Chondrocyte (in vitro differentiated cells): ENCODE measurements at places on chromosomes 16 and 17. TPM values are rescaled to one million over a fixed set of nuclear protein-coding genes. Genes with fewer than 3 reads are reported as not detected.

GRCh38 chr17:43327834-43328420 is 70.9 kb upstream of the ARL4D start:
- H3K27me3 ChIP-seq = no peaks in the 10 kb centered on the region
- no peaks in the 10 kb centered on the region for H3K36me3 ChIP-seq
- DNase-seq = no peak
- H3K27ac ChIP-seq = no peak overlapping the region

GRCh38 chr16:70746040-70746707 is 54.8 kb downstream of the VAC14 start:
- H3K27me3 ChIP-seq = no peaks in the 10 kb centered on the region
- no peak for DNase-seq
- peaks cover 63% of the 10 kb centered on the region for H3K4me1 ChIP-seq
- peaks cover 10% of the 10 kb centered on the region for H3K36me3 ChIP-seq
- H3K4me3 ChIP-seq = no peak overlapping the region
- peak overlapping the region; percentile 96 for H3K27ac ChIP-seq

DNA sequence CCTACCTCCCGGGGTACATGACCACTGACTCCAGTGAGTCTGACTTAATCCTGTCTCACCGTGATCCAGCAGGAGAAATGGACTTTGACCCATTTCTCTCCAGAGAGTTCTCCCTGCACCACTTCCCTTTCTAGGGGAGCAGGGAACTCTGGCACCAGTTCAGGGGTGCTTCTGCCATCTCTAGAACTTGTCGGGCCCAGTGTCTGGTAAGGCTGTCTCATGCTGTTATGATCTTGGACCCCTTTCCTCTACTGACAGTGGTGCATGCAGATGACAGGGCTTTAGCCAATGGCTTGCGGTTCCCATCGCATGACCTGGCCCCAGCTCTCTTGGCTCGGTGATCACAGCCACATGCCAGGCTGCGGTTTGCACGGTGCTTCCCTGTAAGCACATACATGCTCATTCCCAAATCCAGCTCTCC is 62.0 kb downstream of the SLC39A11 start:
- H3K27ac ChIP-seq = no peak overlapping the region
- no peak for DNase-seq
- no peak overlapping the region for H3K4me3 ChIP-seq
- no peaks in the 10 kb centered on the region for H3K27me3 ChIP-seq
- H3K4me1 ChIP-seq = peaks cover 24% of the 10 kb centered on the region

DNA sequence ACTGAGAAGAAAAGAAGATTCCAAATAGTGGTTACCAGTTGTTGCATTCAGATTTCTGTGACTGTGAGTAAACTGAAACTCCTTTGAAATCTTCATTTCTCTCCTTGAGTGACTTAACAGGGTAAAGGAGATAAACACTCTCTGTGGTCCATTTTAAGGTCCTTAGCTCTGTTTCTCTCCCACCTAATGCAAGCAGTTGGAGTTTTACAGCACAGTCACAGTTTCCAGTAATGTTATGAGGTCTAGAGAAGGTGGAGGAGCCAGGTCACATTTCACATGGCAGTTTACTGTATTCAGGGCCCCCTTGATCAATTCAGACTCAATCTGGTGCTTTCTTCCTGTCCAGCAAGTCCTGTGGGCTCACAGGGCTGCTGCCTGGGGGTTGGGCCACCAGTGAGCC is 32.2 kb upstream of the SLC12A3 start:
- peaks cover 76% of the 10 kb centered on the region for H3K4me1 ChIP-seq
- no peak for DNase-seq
- no peak overlapping the region for H3K27ac ChIP-seq
- no peaks in the 10 kb centered on the region for H3K27me3 ChIP-seq

DNA sequence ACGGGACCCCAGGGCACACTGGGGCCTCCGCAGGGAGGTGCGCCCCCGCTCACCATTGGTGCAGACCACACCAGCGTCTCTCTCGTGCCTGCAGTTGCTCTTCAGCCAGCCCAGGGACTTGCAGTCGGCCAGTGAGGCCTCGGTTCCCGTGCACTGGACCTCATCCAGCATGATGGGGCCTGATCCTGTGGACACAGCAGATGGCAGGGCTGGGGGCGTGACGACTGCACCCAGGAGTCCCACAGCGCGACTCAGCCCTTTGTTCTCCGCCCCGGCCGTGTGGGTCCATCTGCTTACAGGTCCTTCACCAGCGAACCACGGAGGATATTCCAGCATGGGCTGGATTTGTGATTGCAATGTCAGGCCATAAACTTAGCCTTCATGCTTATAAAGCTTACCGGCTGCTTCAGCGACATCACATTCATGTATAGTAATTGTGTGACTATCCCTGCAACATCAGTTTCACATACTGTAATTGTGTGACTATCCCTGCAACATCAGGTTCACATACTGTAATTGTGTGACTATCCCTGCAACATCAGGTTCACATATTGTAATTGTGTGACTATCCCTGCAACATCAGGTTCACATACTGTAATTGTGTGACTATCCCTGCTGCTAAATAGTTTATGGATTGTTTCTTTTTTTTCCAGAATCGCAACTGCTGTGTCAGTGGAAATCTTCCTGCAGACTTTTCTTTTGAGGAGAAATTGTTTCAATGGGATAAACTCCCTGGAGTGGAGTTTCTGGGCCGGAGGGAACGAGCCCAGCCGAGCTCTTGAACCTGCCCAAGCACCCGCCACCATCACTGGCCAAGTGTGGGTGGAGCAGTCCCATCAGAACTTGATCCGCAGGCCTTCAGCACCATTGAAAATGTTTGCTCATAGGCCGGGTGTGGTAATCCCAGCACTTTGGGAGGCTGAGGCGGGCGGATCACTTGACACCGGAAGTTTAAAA is 4.8 kb downstream of the LGALS3BP start:
- peak overlapping the region; percentile 97 for H3K27ac ChIP-seq
- no peak for DNase-seq
- H3K4me3 ChIP-seq = peak overlapping the region; percentile 52
- peaks cover 46% of the 10 kb centered on the region for H3K4me1 ChIP-seq
- H3K36me3 ChIP-seq = no peaks in the 10 kb centered on the region
- H3K27me3 ChIP-seq = no peaks in the 10 kb centered on the region

DNA sequence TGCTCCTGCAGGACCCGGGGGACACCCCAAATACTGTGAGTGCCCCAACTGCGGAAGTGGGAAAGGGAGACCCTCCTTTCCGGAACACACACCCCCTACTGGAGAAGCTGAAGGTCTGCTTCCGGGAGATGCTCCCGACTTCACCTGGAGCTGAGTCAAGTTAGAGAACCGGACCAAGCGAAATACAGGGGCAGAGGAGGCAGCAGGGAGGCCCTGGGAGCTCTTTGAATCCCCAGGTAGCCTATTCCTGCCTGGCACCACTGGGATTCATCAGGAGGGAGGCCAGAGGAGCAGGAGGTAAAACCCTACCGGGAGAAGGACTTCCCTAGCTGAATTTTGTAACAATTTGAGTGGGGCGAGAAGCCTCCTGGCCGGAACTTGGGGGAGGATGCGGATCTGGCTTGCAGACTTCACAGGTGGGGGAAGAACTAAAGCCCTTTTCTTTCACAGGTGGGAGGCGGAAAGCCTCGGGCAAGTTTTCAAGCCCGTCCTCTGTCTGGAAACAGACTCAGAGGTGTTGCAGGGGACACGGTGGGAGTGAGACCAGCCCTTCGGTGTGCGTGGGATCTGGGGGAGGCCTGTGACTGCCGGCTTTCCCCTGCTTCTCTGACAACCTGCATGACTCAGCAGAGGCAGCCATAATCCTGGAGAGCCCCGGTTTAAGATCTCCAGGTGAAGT is 22.4 kb upstream of the TEKT1 start:
- H3K4me1 ChIP-seq = no peaks in the 10 kb centered on the region
- no peaks in the 10 kb centered on the region for H3K36me3 ChIP-seq
- H3K27me3 ChIP-seq = peaks cover 43% of the 10 kb centered on the region
- DNase-seq = no peak

- H3K36me3 ChIP-seq = no peaks in the 10 kb centered on the region
- no peak overlapping the region for H3K4me3 ChIP-seq
- H3K27me3 ChIP-seq = no peaks in the 10 kb centered on the region
- H3K27ac ChIP-seq = peak overlapping the region; percentile 66
- DNase-seq = no peak
- peaks cover 9% of the 10 kb centered on the region for H3K4me1 ChIP-seq
Measured at GRCh38 chr16:82990155-82990554, 363.4 kb downstream of the CDH13 start.

- no peaks in the 10 kb centered on the region for H3K27me3 ChIP-seq
- peaks cover 22% of the 10 kb centered on the region for H3K4me1 ChIP-seq
- H3K36me3 ChIP-seq = peaks cover 5% of the 10 kb centered on the region
- H3K27ac ChIP-seq = no peak overlapping the region
- no peak for DNase-seq
- no peak overlapping the region for H3K4me3 ChIP-seq
Measured at GRCh38 chr17:31132977-31133376, 38.2 kb downstream of the NF1 start.

DNA sequence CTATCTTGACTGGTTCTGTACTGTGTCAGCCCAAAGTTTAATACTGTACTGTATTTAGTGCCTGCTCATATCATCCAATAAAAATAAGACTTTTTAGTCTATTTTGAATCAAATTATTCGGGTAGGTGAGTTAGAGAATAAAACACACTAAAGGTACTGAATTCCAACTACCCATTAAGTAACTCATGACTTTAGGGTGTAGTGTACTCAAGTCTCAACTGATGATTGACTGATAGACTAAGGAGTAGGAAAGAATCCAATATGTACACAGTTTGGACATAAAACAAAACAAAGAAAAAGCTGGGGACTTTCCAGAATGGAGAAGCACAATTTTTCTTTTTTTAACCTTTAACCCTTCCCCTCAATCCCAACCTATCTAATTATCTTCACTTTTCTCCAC is 4.1 kb downstream of the EZH1 start:
- peaks cover 12% of the 10 kb centered on the region for H3K4me1 ChIP-seq
- H3K27me3 ChIP-seq = no peaks in the 10 kb centered on the region
- H3K27ac ChIP-seq = no peak overlapping the region
- H3K4me3 ChIP-seq = no peak overlapping the region
- no peaks in the 10 kb centered on the region for H3K36me3 ChIP-seq
- DNase-seq = no peak

GRCh38 chr17:74742978-74743545 is 5.4 kb upstream of the NHERF1 start:
- no peaks in the 10 kb centered on the region for H3K36me3 ChIP-seq
- peaks cover 27% of the 10 kb centered on the region for H3K4me1 ChIP-seq
- no peak overlapping the region for H3K4me3 ChIP-seq
- no peak overlapping the region for H3K27ac ChIP-seq
- peak; percentile 54 for DNase-seq
- peaks cover 11% of the 10 kb centered on the region for H3K27me3 ChIP-seq

DNA sequence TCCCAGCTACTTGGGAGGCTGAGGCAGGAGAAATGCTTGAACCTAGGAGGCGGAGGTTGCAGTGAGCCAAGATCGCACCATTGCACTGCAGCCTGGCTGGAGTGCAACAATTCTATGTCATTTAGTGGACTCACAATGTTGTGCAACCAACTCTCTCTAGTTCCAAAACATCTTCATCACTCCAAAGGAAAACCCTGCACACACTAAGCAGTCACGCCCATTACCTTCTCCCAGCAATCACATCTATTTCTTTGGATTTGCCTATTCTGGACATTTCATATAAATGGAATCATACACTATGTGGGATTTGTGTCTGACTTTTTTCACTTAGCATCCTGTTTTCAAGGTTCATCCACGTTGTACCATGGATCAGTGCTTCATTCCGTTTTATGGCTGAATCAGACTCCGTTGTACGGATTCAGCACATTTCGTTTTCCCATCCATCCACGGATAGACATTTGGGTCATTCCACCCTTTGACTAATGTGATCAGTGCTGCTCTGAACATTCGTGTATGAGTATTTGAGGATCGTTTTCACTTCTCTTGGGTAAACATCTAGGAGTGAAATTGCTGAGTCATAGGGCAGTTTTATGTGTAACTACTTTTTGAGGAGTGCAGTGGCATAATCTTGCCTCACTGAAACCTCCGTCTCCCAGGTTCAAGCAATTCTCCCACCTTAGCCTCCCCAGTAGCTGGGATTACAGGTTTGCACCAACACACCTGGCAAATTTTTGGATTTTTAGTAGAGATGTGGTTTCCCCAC is 45.4 kb upstream of the EMP2 start:
- no peak overlapping the region for H3K27ac ChIP-seq
- H3K4me3 ChIP-seq = no peak overlapping the region
- H3K27me3 ChIP-seq = peaks cover 4% of the 10 kb centered on the region
- H3K36me3 ChIP-seq = no peaks in the 10 kb centered on the region
- DNase-seq = no peak

- peaks cover 42% of the 10 kb centered on the region for H3K4me1 ChIP-seq
- no peak for DNase-seq
- H3K4me3 ChIP-seq = no peak overlapping the region
- peaks cover 12% of the 10 kb centered on the region for H3K36me3 ChIP-seq
- no peaks in the 10 kb centered on the region for H3K27me3 ChIP-seq
Measured at GRCh38 chr17:2170023-2170422, 115.1 kb downstream of the HIC1 start.

DNA sequence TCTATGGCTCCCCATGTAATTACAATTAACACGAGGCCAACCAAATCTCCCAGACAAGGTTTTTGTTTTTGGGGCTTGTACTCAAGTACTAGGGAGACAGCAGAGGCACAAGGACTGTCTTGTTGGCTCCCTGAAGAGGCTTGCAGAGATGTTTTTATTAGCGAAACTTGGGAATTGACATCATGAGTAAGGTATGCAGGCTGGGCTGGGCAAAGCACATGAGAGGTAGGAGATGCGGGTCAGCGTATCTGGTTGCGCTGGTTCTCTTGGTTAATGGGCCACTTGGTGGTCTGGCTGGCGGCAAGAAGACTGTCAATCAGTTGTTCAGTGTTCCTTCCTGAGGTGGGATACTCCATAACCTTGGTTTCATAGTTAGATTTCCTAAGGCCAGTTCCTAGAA is 28.9 kb downstream of the LCMT1 start:
- peaks cover 24% of the 10 kb centered on the region for H3K36me3 ChIP-seq
- no peak for DNase-seq
- peaks cover 11% of the 10 kb centered on the region for H3K4me1 ChIP-seq
- no peaks in the 10 kb centered on the region for H3K27me3 ChIP-seq

DNA sequence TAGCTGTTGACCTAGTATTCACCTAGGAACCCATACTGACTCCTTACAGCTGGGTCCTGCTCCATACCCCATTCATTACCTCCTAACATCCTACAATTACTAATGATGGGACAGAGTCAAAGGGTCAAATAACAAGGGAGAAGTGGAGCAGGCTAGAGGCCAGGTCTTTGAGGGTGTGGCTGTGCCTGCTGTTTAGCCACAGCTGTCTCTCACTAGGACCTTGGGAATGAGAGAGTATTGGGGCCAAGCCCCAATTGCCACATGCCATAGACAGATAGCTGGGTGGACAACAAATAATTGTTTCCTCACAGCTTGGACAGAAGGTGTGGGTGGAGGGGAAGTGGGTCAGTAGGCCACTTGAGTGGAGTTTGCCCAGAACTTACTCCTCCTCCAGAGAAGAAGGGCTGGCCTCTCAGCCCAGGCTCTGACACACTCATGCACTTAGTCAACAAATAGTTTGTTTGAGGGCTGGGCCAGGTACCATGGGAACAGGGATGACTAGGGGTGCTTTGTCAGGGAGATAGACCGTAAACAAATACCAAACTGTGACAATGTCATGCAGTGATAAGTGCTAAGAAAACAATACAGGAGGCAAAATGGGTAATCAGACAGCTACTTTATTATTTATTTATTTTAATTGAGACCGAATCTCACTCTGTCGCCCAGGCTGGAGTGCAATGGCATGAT is 10.2 kb upstream of the CENPT start:
- H3K27me3 ChIP-seq = no peaks in the 10 kb centered on the region
- peak overlapping the region; percentile 83 for H3K27ac ChIP-seq
- peak overlapping the region; percentile 13 for H3K4me3 ChIP-seq
- peaks cover 63% of the 10 kb centered on the region for H3K4me1 ChIP-seq
- peaks cover 4% of the 10 kb centered on the region for H3K36me3 ChIP-seq
- no peak for DNase-seq

Gene NTN3
- total RNA-seq = 1.5 to 2.1 TPM (median 1.8 TPM) in 3 replicates

Gene ANKFY1
- 44.7 to 50.1 TPM (median 45.7 TPM) in 3 replicates for total RNA-seq

Gene HSD11B2
- total RNA-seq = 0.20 to 0.77 TPM in 2 of 3 replicates, not detected in the other

Gene TP53TG3F
- not detected in 3 replicates for total RNA-seq
